Stimulated activated CD4-positive, alpha-beta T cell treated with anti-CD3 and anti-CD28 coated beads, Interleukin-4, amount 100 ng/mL, for 4 hours (primary cell): ENCODE measurements at places on chromosomes 2 and 18.

DNA sequence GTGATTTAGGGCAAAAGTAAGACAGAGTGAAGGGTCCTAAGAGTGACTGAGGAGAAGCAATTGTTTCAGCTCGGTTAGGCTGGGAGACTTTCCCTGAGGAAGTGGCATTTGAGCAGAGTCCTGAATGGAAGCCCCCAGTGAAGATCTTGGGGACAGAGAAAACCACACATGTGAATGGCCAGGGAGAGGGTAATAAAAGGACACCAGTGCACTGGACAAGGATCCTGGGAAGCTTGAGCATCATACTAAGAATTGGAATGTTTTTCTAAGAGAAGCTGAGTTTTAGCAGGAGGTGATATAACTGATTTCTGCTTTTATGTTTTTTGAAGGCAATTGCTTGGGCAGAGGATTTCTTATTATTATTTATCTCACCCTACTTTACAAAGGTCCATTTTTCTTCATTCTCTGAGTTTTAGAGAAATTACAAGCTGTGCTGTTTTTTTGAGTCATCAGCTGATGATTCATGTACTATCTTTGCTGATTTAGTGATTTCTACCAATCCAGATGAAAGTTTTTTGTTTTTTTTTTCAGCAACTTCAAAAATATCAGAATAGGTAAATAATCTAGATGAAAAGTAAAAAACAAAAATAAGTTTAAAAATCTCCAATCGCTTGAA, 43.5 kb downstream of the MFSD6 start:
- DNase-seq, result no peak

- no peak for DNase-seq
These were observed 75.5 kb upstream of the RAPH1 start for GRCh38 chr2:203610558-203610957.

DNA sequence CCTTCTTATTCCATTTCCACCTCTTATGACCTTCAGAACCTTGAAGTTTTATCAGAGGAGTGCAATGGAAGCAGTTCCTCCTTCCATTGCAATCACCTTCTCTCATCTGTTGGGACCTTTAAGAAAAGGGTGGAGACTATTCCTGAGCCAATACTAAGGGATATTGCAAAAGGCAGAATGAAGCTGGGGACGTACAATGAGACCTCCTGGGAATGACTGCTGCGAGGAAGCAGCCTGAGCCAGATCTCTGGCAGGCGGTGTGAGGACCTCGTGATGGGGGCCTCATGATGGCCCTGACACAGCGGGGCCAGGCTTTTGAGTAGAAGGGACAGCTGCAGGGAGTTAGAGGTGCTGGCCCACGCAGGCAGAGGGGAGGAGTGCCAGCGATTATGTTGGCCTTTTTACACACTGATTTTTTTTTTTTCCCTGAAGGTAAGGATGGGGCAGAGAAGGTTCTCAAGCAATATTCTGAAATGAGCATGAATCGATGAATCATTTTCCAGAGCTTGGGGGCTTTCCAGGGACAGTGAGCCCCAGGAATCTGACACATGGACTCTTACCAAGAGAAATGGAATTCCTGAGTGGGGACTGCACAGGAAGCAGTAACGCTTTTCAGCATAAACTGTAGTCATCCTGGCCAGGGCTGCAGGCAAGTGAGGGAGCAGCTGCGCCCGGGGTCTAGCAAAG, 40.0 kb upstream of the LAPTM4A start:
- no peak for DNase-seq

DNA sequence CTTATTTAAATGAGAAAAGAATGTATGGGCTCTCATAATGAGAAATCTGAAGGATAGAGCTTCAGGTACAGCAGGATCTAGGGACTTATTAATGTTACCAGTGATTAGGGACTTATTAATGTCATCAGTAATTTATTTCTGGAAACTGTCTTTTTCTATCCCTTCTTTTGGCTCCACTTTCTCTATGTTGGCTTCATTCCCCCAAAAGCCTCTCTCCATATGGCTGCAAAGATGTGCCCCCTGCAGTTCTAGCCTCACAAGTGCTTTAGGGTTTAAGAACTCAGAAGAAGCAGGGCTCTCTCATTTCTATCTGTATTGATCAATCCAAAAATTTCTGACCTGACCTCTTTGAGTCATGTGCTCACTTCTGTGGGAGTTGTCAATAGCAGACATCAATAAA, 480.9 kb downstream of the TXNL1 start:
- no peak for DNase-seq

DNA sequence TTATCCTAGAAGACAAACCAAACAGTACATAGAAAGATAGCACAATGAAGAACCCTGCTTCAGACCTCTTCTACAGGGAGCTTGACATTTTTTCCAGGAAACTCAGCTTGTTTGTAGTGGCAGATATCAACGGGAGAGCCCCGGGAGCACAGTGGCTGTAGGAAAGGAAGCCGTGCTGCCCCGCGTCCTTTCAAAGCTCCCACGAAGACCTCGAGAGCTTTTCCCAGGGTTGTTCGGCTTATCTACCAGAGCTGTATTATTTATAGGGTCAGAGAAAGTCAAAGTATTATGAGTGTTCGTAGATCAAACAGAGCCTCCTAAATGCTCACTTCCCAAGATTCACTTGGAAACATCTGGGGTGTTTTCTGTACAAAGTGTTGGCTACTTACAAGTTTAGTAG, 167.1 kb upstream of the COPS8 start:
- no peak for DNase-seq

DNA sequence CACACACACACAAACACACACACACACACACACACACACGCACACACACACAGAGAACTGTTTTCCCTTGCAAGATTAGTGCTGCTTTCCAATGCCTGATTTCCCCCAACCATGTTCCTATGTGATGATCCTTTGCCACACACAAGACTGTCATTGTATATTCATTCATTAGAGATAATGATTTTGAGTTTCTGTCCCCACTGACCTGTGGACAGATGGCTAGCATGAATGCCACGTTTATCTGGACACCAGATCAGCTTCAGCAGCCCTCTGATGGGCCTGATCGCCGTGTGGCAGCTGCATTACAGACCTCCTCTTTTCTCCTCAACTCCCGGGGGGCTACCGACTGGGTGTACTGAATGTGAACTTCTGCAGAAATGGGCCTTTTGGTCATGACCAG, 353.0 kb downstream of the MYCN start:
- no peak for DNase-seq

- no peak for DNase-seq
These were observed 54.3 kb downstream of the GPD2 start for GRCh38 chr2:156490466-156490840.

- DNase-seq, result no peak
These were observed 172.7 kb downstream of the SETBP1 start for GRCh38 chr18:44853430-44853829.

DNA sequence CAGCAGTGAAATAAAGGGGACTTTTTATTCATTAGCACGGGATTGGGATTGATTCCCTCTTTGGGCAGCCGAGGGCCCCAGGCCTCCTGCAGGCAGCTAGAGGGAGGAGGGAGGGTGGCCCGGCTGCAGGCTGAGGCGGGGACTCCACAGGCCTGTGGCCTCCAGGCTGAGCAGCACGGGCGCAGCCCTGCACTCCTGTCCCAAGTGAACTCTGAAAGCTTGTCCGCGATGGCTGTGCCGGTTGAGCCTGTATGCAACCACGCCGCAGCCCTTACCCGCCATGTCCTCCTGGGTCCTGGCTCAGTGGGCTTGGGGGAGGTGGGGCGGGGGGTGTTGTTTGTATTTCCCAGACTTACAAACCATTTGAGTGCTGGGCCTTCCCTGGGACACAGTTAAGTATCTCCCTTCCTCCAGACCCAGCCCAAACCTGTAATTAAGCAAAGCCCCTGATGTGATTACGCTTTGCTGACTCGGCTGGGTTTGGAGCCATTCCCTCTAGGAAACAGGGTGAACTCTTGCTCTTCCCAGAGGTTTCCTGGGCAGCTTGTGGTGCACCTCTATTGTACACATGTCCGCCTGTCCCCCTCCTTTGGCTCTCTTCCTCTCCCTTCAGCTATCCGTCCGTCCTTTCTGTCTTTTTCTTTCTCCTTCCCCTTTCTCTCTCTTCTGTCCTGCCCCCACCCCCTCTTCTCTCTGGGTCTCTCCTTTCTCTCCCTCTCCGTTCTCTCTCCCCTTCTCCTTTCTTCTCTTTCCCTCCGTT, 5.3 kb downstream of the GLI2 start:
- no peak for DNase-seq

- DNase-seq, result no peak
These were observed 60.7 kb downstream of the COMMD1 start for GRCh38 chr2:61966087-61966727.

GRCh38 chr2:203671876-203672275, 34.6 kb upstream of the CD28 start:
- DNase-seq, result no peak

GRCh38 chr2:65046633-65047407, 9.4 kb upstream of the CEP68 start:
- no peak for DNase-seq

DNA sequence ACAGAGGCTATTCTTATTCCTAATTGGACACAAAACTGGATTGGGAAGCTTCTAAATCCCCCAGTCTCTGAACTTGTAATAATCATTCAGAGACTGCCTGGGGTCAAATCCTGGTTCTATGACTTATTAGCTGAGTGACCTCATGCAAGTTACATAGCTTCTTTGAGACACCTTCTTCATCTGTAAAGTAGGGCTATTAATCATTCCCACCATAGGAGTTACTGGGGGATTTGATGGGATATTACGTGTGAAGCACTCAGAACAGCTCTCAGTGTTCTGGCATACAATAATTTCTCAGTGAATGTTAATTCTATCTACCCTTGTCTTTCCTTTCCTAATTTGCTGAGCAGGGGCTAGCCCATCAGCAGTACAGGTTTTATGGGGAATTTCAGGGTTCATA, 256.7 kb upstream of the TNP1 start:
- DNase-seq, result no peak

- DNase-seq, result no peak
These were observed 10.8 kb downstream of the GLS start for GRCh38 chr2:190891372-190891771.

DNA sequence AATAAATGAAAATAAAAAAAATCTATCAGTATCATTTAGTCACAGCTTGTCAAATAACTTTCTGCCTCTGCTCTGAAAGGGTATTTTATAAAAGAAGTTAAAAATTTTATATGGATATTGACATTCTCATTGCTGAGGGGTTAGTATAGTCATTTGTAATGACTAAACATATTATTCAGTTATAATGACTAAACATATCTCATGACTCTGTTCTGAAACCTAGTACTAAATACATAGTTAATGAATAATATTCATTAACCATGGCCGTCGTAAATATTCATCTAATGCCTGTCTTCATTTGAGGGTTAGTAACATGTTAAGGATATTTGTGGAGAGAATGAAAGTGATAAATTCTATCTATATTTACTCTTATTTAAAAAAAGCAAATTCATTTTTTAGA, 69.1 kb upstream of the MAP4K3 start:
- no peak for DNase-seq

- no peak for DNase-seq
These were observed 301.6 kb upstream of the STON1 start for GRCh38 chr2:48228345-48228684.

DNA sequence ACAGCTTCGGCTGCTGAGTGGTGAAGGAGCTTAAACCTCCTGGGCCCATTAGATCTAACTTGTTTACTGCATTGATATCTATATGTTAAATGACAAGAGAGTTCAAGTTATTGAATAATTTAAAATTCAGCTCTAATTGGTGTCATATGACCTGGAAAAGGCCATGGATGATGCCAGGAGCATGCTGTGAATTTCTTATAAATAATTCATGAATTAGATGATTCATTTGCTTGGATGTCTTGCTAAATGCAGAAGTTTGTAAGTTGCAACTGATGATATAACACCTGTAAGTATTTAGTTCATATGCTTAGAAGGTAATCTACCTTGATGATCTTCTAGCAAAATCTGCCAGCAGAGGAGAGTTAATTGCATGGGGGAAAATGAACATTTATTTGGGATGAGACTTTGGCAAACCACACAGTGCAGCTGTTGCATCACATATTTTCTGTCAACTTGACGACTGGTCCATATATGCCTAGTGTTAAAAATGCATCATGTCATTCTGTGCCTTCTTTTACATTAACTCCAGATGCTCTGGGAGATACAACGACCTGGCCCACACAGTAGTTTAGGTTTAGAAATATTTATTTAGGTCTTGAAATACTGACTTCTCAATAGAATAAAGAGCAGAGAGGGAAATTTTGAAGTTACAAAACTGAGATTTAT, 226.3 kb downstream of the KIAA1328 start:
- no peak for DNase-seq

- no peak for DNase-seq
These were observed 194.9 kb upstream of the NT5C1B start for GRCh38 chr2:18784245-18784644.

DNA sequence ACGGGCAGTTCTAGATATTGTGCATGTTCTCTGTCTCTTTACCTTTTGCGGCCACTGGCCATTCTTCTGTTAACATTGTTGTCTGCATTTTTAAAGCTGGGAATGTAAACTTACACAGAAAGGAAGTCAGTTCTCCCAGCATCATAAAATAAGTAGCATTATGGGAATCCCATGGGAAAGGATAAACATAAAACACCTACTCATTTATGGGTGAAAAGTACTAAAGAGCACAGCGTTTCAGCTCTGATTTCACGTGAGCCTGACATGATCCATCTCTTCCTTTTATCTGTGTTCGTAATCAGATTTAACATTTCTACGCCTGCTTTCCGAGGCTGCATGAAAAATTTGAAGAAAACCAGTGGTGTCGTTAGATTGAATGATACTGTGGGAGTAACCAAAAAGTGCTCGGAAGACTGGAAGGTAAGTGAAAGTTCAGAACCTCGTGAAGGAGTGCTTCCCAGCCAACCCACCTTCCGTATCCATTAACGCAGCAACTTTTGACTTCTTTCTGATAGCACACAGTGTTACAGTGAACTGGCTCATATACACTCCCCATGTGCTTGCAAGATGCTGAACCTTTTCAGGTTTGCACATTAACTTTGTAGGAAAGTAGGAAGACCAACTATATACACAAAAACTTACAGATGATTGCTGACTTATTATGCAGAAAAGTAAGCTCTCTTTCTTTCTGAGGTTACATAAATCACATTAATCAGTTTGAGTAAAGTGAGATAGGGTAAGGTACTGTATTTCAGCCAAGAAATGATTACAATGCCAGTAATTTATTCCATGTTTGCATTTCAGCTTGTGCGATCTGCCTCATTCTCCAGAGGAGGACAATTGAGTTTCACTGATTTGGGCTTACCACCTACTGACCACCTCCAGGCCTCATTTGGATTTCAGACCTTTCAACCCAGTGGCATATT, 86.5 kb upstream of the TTC39C start:
- DNase-seq, result no peak

GRCh38 chr2:238570926-238571325, 144.2 kb downstream of the ASB1 start:
- DNase-seq, result no peak

DNA sequence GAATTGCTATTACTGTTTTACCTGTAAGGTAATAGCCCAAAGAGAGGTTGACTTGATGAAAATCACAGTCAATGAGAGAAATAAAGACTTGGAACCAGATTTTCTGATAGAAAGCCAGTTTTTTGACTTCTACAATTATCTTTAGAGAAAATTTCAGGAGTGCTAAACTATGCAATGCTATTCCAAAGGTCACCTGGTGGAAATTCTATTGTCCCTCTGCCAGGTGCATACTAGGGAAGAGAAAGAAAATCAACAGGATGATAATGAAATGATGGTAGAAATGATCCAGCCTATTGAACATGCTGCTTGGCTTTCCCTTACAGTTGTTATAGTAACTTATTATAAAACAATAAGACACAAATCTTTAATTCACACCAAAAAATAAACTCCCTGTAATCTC, 85.0 kb downstream of the FASTKD2 start:
- no peak for DNase-seq

- DNase-seq, result no peak
These were observed 257.2 kb downstream of the SRBD1 start for GRCh38 chr2:45353879-45354278.

- peak; percentile 9 for DNase-seq
These were observed 38.5 kb downstream of the PNO1 start for GRCh38 chr2:68196120-68196716.
